Posterior cingulate gyrus (tissue), 11 donors: ENCODE measurements at places on chromosomes 6 and 20.

DNA sequence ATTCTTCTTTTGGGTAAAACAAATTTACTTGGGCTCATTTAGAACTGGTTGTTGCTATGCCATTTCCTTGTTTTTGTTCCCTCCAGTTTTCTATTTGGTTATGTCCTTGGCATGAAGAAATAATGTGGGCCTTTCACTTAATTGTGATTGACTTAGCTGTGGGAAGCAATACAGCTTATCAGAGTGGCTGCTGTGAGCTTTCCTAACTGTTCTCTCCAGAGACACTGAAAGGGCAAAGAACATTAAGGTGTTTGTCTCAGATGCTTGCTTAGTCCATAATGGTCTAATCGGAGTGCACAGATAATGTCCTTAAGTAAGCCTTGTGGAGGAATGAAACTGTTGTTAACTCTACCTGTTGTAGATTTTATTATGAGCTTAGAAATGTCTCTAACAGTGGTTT, 56.6 kb downstream of the SH3BGRL2 start:
- DNase-seq: no peak

DNA sequence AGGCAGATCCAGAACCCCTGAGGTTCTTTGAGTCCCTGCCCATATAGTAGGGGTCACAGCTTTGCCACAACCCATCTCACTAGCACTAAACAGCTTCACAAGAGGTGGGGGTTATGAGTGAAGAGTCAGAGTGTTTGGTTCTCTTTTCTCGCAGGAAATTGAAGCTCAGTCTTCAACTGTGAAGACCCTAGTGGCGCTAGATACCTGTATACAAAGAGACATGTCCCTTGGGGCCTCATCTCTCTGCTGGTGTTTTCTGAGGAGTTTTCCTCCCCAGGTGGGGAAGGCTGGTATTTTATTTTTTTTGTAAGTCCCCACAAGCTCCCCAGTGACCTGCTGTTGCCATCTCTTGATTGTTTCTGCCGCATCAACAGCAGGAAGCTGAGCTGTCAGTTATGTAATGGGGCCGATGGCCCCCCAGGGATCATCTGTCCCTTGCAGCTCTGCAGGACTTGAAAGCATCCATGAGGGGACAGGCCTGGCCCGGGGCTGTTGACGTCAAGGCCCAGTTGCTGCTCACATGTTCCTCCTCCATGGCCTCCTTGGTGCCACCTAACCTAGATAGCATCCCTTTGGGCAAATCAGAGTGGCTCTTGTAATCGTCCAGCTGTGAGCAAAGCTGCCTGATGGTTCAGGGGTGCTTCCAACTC, 23.1 kb downstream of the STK35 start:
- DNase-seq: no peak

DNA sequence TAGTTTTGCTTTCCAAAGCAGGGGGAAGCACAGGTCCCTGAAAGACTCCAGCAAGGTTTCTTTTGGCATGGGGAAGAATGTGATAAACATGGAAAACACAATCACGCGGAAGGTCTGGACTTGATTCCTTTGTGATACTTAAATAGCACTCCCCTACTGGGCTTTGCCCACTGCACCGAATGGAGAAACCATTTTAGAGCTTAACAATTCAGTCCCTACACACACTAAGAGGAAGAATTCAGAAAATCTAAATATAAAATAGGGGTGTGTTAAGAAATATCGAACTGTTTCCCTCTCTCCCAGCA, 71.4 kb upstream of the NHSL1 start:
- DNase-seq: no peak

DNA sequence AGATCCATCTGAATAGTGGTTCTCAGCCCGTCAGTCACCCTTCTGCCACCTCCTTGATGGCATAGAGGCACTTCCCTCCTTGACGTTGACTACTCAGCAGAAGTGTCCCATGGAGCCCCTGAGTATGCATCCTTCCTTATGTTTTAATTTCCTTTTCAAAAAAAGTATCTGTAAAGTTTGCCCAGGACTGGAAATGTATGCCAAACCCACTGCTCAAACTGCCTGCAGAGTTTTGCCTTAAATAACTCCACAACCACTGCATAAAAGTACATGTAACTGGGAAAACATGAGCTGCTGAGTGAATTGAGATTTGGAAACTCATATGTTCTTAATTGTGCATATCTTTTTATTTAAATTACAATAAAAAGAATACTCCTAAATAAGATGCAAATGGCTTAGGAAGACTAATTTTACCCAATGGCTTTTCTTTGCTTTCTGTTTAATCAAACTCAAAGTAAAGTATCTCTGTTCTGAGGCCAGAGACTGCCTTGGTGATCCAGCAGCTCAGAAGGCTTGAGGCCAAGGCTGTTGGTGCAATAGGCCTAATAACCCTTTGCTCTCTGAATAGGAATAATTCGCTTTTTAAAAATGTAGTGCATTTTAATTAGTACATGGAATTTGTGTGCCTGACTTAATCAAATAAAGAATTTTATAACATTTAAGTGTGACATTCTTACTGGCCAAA, 90.4 kb downstream of the FNDC1 start:
- DNase-seq: no peak

DNA sequence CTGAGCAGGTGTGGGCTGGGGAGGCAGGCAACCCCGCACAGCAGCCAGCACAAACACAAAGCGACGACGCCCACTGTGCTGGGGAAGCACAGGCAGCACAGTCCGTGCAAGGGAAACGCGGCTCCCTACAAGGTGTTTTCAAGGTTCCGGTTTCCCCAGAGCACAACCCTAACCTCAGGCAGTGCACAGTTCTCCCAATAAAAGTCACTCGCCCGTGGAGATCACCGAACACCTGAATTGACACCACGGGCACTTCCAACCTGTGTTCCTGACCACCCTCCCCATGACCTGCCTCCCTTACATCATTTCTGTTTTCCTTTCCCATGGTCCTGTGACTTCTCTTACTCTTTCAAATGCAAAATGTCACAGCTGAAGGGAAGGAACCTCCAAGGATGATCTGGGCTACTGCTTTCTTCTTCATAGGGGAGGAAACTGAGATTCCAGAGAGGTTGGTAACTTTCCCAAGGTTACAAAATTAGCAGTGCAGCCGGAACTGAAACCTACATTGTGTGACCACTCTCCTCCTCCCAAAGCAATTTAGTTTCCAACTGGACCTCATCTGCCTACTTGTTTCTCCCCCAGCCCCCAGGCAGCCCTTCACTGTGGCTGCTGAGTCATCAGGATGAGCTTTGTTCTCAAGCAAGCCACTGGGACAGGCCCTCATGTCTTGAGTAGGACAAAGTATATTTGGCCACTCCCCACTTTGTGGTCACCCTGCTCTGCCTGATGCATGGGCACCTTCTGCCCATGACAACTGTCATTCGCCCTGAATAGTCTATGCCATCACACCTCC, 125.3 kb downstream of the ATXN1 start:
- peak; percentile 8 for DNase-seq

DNA sequence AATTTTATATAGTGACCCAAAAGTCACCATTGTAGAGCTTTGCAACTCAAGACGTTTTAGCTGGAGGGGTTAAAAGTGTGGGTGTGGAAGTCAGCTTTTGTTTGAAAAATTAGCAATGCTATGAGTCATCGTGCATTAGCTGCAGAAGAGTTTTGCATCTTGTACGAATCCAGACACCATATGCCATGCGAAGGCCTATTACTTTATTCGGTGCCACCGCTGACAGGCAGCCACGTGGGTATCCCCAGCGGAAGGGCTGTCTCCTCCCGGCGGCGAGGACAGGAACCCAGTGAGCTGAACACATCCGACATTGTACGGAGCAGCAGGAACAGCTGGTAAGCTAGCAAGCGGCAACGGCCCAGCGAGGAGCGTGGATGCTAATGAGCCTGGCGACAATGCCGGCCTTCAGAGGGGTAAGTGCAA, 84.4 kb downstream of the INSM1 start:
- DNase-seq: peak; percentile 99

GRCh38 chr6:18115356-18115755, 7.1 kb downstream of the NHLRC1 start:
- DNase-seq: no peak

GRCh38 chr20:19211252-19211651, 1.2 kb upstream of the SLC24A3 start:
- DNase-seq: no peak

DNA sequence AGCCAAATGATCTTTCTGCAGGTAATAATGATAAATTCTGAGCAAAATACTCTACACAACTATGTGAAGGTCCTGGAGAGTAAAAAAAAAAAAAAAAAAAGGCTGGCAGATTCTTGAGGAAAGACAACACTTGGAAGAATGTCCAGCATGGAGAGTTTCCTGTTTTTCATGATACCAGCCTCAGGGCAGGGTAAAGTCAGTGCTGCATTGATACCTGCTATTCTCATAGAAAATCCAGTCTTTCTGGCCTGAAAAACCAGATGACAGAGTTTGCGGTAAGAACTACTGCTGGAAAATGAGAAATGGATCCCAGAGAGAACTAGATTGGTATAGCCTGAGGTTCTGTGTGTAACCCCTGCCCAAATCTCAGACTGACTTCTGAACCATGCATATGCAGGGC, 89.1 kb downstream of the AFG1L start:
- no peak for DNase-seq

DNA sequence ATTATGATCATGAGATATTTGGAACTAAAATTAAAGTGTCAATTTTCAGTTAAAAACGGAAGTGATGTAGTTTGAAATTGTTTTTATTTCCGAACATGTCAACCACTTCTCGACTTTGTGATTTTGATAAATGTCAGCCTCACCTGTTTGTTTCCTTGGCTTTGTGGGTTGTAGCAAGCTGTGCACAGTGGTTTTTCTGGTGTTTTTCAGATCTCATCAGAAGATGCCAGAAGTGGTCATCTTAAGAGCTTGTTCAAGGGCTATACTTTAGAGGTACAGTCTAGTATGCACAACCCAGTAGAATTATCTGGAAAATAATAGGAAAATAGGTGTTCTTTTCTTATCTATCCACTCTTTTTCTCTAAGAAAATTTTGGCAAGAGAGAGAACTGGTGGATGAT, 134.0 kb downstream of the GRIK2 start:
- no peak for DNase-seq

GRCh38 chr6:84193114-84193708, 34.2 kb downstream of the CEP162 start:
- DNase-seq: no peak

GRCh38 chr6:13419422-13420195, 67.8 kb downstream of the GFOD1 start:
- DNase-seq: no peak

DNA sequence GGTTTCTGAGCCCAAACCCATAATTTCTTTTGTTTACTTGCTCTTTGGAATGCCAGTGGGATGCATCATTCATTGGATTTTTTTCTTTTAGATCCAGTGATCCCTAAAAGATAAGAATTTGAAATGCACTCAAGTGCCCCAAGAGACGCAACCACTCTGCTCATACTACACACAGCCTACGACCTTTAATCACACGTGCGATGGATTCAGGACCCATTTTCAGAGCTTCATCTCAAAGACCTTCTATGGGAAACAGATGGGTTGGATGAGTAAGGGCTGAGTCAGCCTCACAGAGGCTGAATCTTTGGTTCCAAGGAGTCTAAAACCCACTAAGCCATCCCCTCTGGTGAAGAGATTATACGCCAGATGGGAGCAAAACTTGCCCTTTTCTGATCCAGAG, 265.5 kb upstream of the EXOC2 start:
- no peak for DNase-seq

- DNase-seq: peak; percentile 18
Measured at GRCh38 chr6:97394160-97394748, 111.2 kb upstream of the MMS22L start.

DNA sequence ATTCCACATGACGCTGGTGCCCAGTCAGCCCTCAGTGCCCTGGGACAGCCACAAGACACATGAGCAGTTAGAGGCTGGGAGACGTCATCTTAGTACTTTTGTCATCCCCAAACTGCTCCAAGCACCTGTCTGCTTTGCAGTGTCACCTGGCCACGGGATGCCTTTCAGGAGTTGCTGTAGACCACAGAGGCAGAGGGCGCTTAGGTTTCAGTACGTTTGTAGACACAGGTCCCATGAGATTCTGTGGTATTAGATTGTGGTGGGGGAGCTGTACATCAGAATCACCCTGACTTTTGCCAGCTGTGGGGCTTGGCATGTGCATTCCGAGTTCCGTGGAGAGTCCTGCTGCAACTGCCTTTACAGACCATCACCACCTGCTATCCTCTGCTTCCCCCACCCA, 16.7 kb downstream of the MAVS start:
- no peak for DNase-seq

GRCh38 chr20:20492521-20493332, 124.8 kb downstream of the INSM1 start:
- DNase-seq: peak; percentile 81

DNA sequence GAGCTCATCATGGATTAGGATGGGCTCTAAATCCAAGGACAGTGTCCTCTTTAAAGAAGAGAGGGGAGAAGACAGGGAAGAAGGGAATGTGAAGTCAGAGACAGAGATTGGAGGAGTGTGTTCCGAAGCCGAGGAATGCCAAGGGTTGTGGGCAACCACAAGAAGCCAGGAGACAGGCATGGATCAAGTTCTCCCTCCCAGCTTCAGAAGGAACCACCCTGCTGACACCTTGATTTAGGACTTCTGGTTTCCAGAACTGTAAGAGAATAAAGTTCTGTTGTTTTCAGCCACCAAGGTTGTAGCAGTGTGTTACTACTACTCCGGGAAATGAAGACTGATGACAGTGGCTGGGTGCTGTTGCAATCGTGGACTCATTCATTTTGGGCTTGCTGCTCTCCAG, 120.1 kb downstream of the RPS12 start:
- no peak for DNase-seq

GRCh38 chr20:57395111-57395966, 4.1 kb downstream of the RBM38 start:
- DNase-seq: peak; percentile 98

DNA sequence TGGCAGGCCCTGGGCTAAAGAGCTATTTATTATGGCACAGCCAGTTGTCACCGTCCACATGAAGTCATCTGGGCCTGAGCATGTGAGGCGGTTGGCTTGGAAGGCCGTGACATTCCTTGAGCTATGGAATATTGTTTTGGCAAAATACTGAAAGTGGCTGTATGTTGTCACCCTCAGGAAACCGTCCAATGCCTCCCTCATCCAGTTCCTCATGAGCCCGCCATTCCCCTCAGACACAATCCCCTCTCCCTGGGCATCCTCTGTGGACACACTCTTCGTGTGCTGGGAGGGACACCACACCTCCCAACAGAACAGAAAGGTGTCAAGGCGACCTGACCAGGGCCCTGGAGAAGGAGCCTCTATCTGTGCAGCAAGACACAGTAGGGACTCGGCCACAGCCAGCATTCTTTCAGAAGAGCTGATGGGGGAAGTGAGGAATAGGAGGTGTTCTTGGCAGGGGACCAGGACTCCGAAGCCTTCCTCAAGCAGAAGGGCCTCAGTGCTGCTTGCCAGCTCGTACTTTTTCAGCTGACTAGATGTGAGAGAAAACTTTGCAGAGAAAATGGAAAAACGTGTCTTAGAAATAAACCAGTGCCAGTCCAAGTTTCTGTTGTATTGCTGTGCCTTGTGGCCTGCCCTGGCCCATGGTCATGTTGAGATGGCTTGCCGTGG, 120.5 kb downstream of the SOD2 start:
- no peak for DNase-seq
